DMS79 (cell line): ENCODE measurements at places on chromosomes 2 and 18.

- DNase-seq: no peak
Measured at GRCh38 chr2:163662141-163662780, 73.5 kb downstream of the FIGN start.

- no peak for DNase-seq
Measured at GRCh38 chr2:72511906-72512305, 313.9 kb downstream of the EXOC6B start.

GRCh38 chr2:218285604-218286003, 6.7 kb downstream of the TMBIM1 start:
- peak; percentile 40 for DNase-seq

DNA sequence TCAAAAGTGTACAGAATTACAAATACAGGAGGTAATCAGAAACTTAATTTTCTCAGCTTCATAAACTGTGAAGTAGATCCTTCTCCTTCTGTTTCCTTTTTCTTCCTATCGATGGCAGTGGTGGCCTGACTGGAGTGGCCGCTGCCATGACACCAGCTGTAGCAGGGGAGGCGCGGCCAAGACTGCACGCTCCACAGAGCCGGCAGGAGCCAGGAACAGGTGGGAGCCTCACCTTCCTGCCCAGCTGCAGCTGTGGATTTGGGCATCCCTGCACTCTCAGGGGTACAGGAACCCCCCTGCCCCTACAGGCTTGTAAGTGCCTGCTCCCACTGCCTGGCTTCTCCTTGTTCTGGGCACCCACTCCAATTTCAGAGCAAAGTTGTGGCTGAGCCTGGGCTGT, 76.1 kb downstream of the EPB41L3 start:
- peak; percentile 65 for DNase-seq

DNA sequence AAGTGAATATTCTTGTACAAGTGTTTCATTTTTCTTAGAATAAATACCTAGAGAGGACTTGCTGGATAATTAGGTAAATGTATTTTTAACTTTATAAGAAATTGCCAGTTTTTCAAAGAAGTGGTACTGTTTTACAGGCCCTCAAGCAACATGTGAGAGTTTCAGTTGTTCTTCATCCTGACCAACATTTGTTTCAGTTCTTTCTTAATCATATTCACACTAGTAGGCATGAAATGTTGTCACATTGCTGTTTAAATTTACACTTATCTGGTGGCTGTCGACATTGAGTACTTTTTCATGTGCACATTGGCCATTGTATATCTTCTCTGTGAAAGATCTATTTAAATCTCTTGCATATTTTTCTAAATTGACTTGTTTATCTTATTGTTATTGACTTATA, 178.1 kb downstream of the ACOXL start:
- DNase-seq: no peak
